Smooth muscle cell of bladder (primary cell): ENCODE measurements at places on chromosomes 12 and 14. TPM values are rescaled to one million over a fixed set of nuclear protein-coding genes. Genes with fewer than 3 reads are reported as not detected.

The BDKRB1 gene
- total RNA-seq, result 31.6 and 33.1 TPM in 2 replicates

The TCTN2 gene
- total RNA-seq, result 8.0 and 15.5 TPM in 2 replicates

The WASHC4 gene
- 67.1 and 74.7 TPM in 2 replicates for total RNA-seq

The PRPH gene
- total RNA-seq, result 0.28 and 0.46 TPM in 2 replicates

The RNASE7 gene
- total RNA-seq, result not detected in 2 replicates

The PLEK2 gene
- 3.0 and 3.7 TPM in 2 replicates for total RNA-seq

The GNB3 gene
- 0.92 and 1.3 TPM in 2 replicates for total RNA-seq

The CELA1 gene
- not detected in 2 replicates for total RNA-seq

The TRIM9 gene
- total RNA-seq, result under 0.01 and 0.18 TPM in 2 replicates

The CDKN1B gene
- 29.0 and 32.5 TPM in 2 replicates for total RNA-seq

The FOXG1 gene
- total RNA-seq, result under 0.01 TPM in 2 replicates

The TAS2R19 gene
- total RNA-seq, result 4.0 and 4.1 TPM in 2 replicates

The GPR84 gene
- total RNA-seq, result 0.09 TPM in 1 of 2 replicates, not detected in the other
